Breast epithelium (tissue), 4 donors: ENCODE measurements at places on chromosomes 6 and 20. TPM values are rescaled to one million over a fixed set of nuclear protein-coding genes. Genes with fewer than 3 reads are reported as not detected.

The DYNLT2 gene
- 2.3 TPM for total RNA-seq

- no peak overlapping the region for H3K4me3 ChIP-seq
- no peaks in the 10 kb centered on the region for H3K4me1 ChIP-seq
- H3K27me3 ChIP-seq: no peaks in the 10 kb centered on the region
- no peak for DNase-seq
- no peak overlapping the region for H3K27ac ChIP-seq
Measured at GRCh38 chr6:138520463-138520862, 21.2 kb upstream of the NHSL1 start.

DNA sequence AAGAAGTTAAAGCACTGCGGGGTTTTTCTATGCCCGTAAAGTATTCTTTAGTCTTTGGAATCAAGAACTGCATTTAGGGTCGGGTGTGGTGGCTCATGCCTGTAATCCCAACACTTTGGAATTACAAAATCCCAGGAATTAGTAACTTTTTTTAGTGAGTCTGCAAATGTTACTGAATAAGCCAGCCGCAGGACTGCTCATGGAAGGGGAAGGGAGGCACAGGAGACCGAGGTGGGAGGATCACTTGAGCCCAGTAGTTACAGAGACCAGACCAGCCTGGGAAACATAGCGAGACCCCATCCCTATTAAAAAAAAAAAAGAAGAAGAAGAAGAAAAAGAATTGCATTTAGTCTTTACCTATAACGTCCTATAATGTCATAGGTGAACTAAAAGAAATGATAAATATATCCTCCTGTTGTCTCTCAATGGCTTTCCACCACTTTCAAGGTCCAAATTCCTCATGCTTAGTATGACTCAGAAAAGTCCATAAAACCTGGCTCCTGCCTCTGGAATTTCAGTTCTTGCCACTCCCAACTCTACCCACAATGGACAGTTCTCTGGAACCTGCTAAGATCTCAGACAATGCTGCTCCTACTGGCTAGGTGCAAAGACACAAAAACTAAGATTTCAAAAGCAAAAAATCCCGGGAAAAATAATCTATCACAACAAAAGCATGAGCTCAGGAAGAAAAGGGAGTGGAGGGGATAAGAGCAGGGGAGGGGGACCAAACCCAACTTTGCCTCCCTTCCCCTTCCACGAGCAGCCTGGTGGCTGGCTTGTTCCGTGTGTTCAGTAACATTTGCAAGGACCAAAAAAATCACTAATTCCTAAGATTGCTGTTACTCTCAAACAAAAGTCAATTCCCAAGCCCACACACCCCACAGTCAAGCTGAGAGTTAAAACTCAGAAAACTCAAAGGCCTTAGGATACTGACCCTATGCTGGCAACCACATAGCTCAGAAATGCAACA is 39.0 kb downstream of the B4GALT5 start:
- H3K4me1 ChIP-seq: peaks cover 19% of the 10 kb centered on the region
- H3K27me3 ChIP-seq: no peaks in the 10 kb centered on the region
- no peaks in the 10 kb centered on the region for H3K36me3 ChIP-seq
- no peak overlapping the region for H3K4me3 ChIP-seq

DNA sequence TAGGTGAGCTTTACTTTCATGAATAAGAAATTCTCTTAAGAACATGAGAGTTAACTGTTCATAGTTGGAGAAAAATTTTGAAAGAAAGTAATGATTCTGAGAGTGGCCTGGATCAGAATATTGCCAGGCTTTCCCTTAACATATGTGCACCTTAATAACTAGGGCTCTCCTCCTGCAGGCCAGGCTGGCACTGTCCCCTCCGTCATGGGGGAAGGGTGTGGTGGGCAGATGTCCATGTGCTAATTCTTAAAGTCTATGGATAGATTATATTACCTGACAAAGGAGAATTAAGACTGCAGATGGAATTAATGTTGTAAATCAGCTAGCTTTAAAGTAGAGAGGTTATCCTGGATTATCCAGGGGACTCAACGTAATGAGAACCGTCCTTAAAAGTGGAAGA is 10.9 kb upstream of the KLHL32 start:
- no peaks in the 10 kb centered on the region for H3K4me1 ChIP-seq
- no peaks in the 10 kb centered on the region for H3K27me3 ChIP-seq
- no peak for DNase-seq
- no peak overlapping the region for H3K4me3 ChIP-seq
- no peak overlapping the region for H3K27ac ChIP-seq
- no peaks in the 10 kb centered on the region for H3K36me3 ChIP-seq

The SYCP2L gene
- 2.0 TPM for total RNA-seq

DNA sequence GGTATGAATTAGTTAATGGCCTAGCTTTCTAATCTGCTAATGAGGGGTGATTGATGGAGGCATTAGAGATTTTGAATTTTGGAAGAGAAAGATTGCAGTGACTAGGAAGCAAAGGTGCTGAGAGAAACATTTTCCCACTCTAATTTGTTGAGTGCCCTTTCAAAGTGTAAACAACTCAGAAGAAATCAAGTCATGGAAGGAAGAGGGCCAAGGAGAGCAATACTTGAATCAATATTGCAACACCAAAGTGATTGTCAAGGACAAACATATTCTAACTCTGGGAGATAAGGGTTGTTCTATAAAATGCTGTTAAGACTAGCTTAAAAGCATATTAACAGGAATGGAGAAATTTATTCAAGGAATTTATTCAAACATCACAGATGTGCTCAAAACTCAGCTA is 182.7 kb upstream of the FERMT1 start:
- H3K4me3 ChIP-seq: no peak overlapping the region
- H3K36me3 ChIP-seq: no peaks in the 10 kb centered on the region
- no peaks in the 10 kb centered on the region for H3K27me3 ChIP-seq
- no peaks in the 10 kb centered on the region for H3K4me1 ChIP-seq

DNA sequence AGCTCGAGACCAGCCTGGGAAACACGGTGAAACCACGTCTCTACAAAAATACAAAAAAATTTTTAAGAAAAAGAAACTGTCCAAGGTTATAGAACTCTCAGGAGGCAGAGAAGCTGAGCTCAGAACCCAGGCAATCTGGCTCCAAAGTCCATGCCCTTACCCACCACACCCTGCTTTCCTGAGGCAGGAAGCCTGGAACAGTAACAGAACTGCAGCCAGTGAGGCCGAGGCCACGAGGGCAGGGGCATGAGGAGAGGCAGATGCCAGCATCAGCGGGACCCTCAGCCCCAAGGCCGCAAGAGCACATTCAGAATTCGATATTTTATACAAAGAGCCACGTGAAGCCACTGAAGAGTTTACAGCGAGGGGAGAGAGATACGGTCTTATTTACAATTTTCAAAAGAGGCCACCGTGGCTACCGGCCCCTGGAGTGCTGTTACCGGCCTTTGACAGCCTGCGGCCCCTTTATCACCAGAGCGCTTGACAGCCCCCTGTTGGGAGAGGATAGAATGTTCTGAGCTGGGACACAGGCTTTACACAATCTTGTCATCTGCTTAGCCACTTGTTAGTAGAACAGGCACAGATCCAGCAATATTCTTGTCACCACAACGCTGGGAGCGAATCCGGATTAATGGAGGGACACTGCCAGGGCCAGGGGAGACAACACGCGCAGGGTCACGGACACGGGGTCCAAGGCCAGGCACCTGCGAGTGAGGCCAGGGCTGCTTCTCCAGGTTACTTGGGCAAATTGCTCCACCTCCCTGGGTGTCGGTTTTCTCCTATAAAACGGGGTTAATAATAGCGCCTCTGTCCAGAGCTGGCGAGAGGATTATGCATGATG is 5.6 kb downstream of the SPATA2 start:
- peak overlapping the region; percentile 33 for H3K27ac ChIP-seq
- H3K27me3 ChIP-seq: no peaks in the 10 kb centered on the region
- no peak for DNase-seq
- peaks cover 3% of the 10 kb centered on the region for H3K4me1 ChIP-seq
- no peak overlapping the region for H3K4me3 ChIP-seq
- no peaks in the 10 kb centered on the region for H3K36me3 ChIP-seq

The TSPYL1 gene
- total RNA-seq: 63.8 TPM

GRCh38 chr20:46894579-46894958 is at the start of gene EYA2:
TSS of gene EYA2 (plus strand) at chr20:46894843. CDS start at chr20:46990011, 95,168 bp downstream.
- H3K36me3 ChIP-seq: no peaks in the 10 kb centered on the region
- no peak for DNase-seq
- peaks cover 5% of the 10 kb centered on the region for H3K4me1 ChIP-seq

- H3K4me1 ChIP-seq: no peaks in the 10 kb centered on the region
- H3K27ac ChIP-seq: no peak overlapping the region
- DNase-seq: no peak
- H3K4me3 ChIP-seq: no peak overlapping the region
Measured at GRCh38 chr6:24931296-24931695, 4.5 kb downstream of the RIPOR2 start.

GRCh38 chr20:51354769-51355319 is 187.7 kb downstream of the NFATC2 start:
- no peaks in the 10 kb centered on the region for H3K36me3 ChIP-seq
- no peak overlapping the region for H3K4me3 ChIP-seq
- no peak overlapping the region for H3K27ac ChIP-seq
- no peaks in the 10 kb centered on the region for H3K27me3 ChIP-seq
- DNase-seq: no peak

GRCh38 chr6:91127752-91128151 is 540.9 kb upstream of the MAP3K7 start:
- H3K27me3 ChIP-seq: no peaks in the 10 kb centered on the region
- no peak overlapping the region for H3K27ac ChIP-seq
- no peak overlapping the region for H3K4me3 ChIP-seq
- no peaks in the 10 kb centered on the region for H3K4me1 ChIP-seq
- no peaks in the 10 kb centered on the region for H3K36me3 ChIP-seq

The FAM162B gene
- 11.8 TPM for total RNA-seq

DNA sequence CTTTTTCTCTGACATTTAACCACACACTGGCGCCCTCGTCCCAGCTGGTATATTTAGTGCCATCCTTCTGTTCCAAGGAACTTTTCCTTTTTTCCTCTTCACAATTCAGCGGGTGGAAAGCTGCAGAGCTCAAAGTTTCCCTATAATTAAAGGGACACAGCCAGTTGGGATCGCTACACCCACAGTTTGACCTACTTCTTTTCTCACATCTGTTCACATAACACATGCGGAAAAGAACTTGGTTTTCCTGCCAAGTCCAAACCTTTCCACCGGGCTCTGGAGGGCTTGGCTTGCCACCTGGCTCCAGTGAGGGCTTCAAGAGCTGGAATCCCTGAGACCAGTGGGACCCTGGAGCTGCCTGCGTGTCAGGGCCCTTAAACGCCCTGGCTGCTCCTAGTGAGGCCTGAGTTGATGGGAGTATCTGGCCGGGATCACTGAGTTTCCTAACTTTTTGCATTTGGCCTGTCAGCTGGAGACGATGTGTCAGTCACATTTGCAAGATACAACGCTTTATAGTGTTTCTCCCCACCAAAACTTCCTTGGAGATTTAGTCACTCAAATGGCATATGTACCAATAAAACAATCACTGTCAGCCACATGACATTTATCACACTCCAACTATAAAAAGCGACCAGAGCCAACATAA is 176.0 kb downstream of the SASH1 start:
- peak overlapping the region; percentile 78 for H3K27ac ChIP-seq
- H3K4me1 ChIP-seq: peaks cover 14% of the 10 kb centered on the region
- H3K4me3 ChIP-seq: no peak overlapping the region
- H3K27me3 ChIP-seq: no peaks in the 10 kb centered on the region

GRCh38 chr6:35370124-35370741 is 27.9 kb downstream of the PPARD start:
- no peak overlapping the region for H3K27ac ChIP-seq
- H3K27me3 ChIP-seq: no peaks in the 10 kb centered on the region
- no peak for DNase-seq
- no peak overlapping the region for H3K4me3 ChIP-seq
- H3K4me1 ChIP-seq: no peaks in the 10 kb centered on the region
- no peaks in the 10 kb centered on the region for H3K36me3 ChIP-seq

- no peak overlapping the region for H3K27ac ChIP-seq
- H3K27me3 ChIP-seq: no peaks in the 10 kb centered on the region
- no peaks in the 10 kb centered on the region for H3K36me3 ChIP-seq
- DNase-seq: no peak
- H3K4me1 ChIP-seq: no peaks in the 10 kb centered on the region
Measured at GRCh38 chr6:129726650-129727049, 16.7 kb upstream of the ARHGAP18 start.
